Fibroblast of skin of abdomen (primary cell): ENCODE measurements at places on chromosomes 5 and 9.

- DNase-seq, result no peak
Measured at GRCh38 chr5:125440905-125441304, 694.5 kb upstream of the ZNF608 start.

DNA sequence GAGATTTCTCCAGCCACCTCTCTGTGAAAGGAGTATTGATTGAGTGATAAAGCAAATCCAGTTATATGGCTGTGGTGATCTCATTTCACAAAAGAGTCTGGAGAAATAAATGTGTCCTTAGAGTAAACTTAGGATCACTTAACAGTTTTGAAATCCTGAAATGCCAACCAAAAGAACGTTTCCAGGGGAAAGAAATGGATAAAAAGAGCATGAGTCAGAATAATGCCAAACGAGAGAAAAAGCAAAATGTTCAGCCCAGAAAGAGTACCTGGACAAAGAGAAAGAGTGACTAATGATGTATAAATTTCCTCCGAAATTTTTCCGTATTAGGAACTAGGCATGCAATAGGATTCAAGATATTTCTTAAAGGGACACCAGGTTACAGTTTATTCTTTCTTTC is 463.1 kb upstream of the CDH10 start:
- no peak for DNase-seq

DNA sequence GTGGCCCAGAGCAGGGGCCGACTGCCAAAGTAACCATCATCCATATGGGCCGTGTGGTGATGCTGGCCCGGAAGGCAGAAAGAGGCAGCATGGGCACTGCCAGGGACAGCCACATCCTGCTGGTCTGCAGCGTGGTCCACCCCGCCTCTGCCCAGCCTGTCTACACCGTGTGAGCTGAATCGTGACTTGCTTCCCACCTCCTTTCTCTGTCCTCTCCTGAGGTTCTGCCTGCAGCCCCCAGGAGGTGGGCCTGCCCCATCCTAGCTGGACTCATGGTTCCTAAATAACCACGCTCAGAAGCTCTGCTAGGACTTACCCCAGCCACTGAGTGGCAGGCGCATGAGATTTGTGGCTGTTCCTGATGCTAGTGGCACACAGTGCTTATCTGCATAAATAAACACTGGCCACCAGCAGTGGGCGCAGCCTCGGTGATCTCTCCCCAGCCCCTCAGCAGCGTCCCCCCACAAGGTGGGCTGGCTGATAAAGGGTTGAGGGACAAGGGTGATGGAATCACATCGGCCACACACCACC is 22.6 kb upstream of the SUSD3 start:
- DNase-seq, result no peak

DNA sequence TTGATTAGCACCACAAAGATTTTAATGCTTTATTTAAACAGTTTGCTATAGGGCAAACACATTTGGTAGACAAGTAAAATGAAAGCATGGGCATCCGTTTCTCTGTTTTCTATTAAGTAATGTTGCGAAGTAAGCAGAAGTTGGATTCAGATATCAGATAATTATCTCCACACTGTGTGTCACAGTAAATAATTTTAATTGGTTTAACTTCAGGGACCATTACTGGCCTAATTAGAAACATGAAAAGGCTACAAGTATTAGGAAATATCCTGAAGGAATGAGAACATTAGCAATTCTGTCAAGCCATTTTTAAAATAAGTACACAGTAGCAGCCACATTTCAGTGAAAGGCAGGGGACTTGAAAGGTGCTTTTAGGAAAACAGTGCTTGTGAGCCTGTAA is 975.4 kb downstream of the NR2F1-AS1 start:
- DNase-seq, result peak; percentile 25

DNA sequence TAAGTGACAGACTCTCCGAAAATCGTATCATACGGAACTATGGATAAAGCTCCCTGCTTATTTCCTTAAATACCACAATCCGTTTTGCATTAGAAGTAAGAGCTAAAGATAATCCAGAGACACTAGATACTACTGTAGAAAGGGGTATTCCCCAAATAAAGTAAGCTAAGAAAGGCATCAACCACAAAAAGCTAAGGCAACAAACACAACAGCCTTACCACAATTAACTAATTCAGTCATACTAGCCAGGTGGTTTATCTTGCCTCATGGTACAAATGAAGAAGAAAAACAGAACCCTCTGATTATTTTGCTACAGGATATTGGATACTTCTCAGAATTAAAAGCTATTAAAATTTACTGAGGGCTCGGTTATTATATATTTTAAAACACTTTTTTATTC is 14.1 kb downstream of the ERP44 start:
- no peak for DNase-seq

GRCh38 chr5:146025681-146026080 is 79.7 kb downstream of the PLAC8L1 start:
- DNase-seq, result no peak
